WERI-Rb-1 (cell line): ENCODE measurements at places on chromosomes 1 and 21.

GRCh38 chr1:30088594-30088993 is 634.8 kb downstream of the MATN1 start:
- no peak for DNase-seq

DNA sequence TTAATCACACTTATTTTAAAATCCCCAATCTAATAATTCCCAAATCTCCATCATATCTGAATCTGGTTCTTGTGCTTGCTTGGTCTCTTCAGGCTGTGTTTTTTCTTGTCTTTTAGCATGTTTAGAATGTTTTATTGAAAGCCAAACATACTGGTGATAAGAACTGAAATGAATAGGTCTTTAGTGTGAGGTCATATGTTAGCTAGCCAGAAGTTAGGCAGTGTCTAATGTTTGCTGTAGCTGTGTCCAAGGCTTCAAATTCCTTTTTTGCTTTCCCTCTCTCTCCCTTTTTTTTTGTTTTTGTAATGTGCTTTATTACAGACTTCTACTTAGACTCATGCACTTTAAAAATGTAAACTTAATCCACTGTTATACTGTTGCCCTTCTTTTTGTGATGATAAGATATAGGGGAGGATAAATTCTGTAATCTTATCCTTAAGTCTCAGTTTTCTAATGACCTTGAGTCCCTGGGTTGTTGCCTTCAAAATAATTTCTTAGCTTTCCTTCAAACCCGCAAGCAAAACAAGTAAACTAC is 725.1 kb downstream of the BRINP3 start:
- DNase-seq: no peak

DNA sequence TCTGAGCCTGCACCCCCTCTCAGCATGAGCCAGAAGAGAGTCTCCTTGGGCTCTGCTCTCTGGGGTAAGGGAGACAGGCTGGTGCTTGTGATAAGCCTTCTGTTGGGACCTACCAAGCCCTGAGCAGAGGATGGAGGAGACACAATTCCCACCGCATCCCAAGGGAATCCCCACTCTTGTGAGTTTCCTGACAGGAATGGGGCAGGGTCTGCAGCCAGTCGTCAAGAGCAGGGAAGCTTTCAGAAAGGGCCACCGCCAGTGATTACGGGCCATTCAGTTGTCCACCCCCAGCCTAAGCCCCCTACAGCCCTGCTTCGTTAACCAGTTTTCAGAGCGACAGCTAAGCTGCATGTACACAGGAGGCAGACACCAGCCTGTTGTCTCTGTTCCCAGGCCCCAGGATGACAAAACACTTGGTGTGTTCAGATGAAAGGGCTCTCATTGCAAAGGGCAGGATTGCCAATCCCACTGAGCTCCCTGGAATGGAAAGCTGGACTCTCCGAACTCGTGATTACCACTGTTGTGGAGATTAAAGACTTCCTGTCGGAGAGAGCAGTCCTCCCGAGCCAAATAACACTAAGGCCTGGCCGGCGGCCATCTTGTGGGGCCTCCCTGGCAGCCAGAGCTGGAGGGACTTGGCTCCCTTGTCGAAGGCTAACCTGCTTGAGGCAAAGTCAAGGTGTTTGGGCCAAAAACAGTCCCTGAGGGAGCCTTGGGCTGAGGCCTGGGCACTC is 37.4 kb upstream of the SLC30A1 start:
- DNase-seq: no peak

DNA sequence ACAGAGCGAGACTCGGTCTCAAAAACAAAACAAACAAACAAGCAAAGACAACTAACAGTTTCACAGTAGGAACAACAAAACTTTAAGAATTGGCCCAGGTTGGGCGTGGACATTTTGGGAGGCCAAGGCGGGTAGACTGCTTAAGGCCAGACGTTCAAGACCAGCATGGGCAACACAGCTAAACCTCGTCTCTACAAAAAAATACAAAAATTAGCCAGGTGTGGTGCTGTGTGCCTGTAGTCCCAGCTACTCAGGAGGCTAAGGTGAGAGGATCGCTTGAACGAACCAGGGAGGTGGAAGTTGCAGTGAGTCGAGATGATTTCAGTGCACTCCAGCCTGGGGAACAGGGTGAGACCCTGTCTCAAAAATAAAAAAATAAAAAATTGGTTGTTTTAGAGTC is 13.5 kb downstream of the GTF2B start:
- DNase-seq: no peak

GRCh38 chr1:17890056-17890814 is 135.1 kb downstream of the ACTL8 start:
- DNase-seq: no peak

- DNase-seq: peak; percentile 69
Measured at GRCh38 chr1:18486195-18486594, 5.5 kb downstream of the KLHDC7A start.

GRCh38 chr1:23825762-23826522 is 713 bp upstream of the HMGCL start:
- DNase-seq: no peak

- no peak for DNase-seq
Measured at GRCh38 chr1:201630582-201630981, 91.7 kb downstream of the NAV1 start.

- no peak for DNase-seq
Measured at GRCh38 chr1:30751830-30752650, 5.5 kb downstream of the LAPTM5 start.

DNA sequence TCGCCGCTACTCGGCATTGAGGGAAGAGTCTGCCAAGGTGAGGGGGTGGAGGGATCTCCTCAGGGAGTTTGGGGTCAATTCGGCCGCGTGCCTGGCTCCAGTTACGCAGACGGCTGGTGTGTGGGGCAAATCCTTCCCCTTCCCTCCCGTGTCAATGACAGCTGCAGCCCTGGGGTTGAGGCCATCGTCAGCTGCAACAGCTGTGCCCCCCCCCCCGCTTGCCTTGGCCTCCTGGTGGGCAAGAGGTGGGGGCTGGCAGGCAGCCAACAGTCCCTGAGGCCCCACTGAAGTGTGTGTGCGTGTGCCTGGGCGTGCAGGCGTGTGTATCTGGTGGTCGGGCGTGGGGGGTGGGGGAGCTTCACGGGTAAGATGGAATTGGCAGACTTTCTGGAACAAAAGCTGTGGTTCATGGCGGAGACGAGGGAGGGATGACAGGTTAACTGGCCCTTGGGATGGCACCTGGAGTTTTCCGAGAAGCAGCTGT is 25.6 kb downstream of the PPFIA4 start:
- DNase-seq: peak; percentile 61

- no peak for DNase-seq
Measured at GRCh38 chr1:100747771-100748170, 28.2 kb downstream of the VCAM1 start.

- no peak for DNase-seq
Measured at GRCh38 chr1:161182214-161182613, 4.9 kb upstream of the B4GALT3 start.

DNA sequence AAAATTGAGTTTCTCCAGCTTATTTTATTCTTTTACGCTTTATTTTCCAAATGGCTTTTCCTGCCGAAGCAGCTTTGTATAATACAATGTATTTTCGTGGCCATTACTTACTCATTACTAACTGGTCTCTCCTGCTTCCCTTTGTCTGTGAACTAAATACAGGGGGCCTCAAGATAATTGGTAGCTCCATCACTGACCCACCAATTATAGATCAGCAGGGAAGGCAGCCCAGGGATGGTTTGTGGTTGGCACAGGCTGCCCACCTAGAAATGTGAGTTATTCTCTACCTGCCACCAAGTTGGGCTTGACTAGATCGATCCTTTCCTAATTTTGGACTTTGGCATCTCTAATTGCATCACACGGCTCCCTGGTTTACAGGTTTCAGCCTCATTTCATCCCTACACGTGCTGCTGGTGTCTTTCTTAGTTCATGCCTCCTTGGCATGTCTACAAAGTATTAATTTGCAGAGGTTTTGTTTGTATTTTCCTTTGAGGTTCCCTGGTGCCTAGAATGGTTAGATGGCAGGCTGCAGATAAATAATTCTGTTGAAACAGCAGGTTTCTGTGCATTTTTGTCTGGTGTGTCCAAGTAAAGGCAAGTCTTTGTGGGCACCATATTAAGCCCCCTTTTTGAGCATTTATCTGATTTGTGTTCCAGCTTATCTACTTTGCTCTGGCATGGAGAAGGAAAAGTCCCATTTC is 35.2 kb downstream of the PEX14 start:
- DNase-seq: no peak

GRCh38 chr1:89670711-89671110 is 37.8 kb downstream of the LRRC8C start:
- no peak for DNase-seq

GRCh38 chr1:111242805-111243523 is 15.5 kb downstream of the CHI3L2 start:
- no peak for DNase-seq

- DNase-seq: no peak
Measured at GRCh38 chr1:160236806-160237205, 25.5 kb downstream of the DCAF8 start.

DNA sequence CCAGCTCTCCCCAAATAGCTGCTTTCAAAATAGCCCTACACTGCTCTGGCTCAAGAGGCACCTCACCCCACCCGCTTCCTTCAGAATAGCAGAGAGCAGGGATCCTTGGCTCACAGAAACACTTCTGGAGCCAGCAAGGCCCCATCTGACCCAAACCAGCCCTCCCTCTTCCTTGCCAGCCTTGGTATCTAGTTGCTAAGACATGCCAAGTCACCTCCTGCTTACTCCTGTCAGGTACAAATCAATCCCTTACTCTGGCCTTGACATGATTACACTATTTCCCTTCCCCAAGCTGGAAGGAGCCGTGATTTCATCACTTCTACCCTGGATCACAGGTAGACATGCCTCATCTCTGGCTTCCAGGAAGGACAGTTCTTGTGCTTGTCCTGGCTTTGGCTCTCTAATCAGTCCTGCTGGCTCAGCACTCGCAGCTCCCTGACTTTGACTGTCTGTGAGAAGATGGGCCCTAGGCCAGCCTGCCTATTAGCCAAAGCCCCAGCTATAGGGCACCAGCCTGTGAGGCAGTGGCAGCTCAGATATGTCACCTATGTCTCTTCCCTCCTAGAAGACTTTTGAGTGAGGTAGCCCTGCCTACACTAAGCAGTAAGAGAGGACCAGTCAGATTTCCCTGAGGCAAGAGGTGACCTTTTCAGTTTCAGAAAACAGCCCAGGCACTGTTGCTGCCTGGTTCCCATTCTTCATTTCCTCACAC is 8.9 kb upstream of the MUTYH start:
- DNase-seq: no peak

- peak; percentile 58 for DNase-seq
Measured at GRCh38 chr1:234490793-234491479, 12.0 kb upstream of the TARBP1 start.

GRCh38 chr1:86380257-86380861 is 15.8 kb downstream of the ODF2L start:
- no peak for DNase-seq

- peak; percentile 99 for DNase-seq
Measured at GRCh38 chr1:155208541-155209311, at the start of gene MTX1. MTX1 (plus strand) TSS chr1:155208695; CDS start chr1:155208805, 110 bp downstream.

- DNase-seq: no peak
Measured at GRCh38 chr1:219952361-219952760, 24.0 kb upstream of the SLC30A10 start.

DNA sequence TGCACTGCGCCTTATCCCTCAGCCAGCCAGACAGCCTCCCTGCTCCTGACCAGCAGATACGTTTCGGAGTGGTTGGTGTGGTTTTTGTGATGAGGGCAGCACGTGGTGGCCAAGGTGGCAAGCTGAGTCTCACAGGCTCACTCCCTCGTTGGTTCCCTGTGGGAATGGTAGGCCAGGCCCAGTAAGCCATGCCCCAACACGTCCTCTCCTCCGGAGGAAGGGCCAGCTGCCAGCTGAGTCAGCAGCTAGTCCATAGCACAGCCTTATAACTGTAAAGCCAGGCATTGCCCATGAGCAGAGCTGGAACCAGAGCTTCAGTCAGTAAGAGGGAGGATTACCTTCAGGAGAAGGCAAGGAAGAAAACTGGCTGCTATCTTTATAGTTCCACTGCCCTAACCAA is 29.5 kb downstream of the SZRD1 start:
- DNase-seq: peak; percentile 44

- no peak for DNase-seq
Measured at GRCh38 chr1:218166268-218166945, 118.7 kb upstream of the RRP15 start.

DNA sequence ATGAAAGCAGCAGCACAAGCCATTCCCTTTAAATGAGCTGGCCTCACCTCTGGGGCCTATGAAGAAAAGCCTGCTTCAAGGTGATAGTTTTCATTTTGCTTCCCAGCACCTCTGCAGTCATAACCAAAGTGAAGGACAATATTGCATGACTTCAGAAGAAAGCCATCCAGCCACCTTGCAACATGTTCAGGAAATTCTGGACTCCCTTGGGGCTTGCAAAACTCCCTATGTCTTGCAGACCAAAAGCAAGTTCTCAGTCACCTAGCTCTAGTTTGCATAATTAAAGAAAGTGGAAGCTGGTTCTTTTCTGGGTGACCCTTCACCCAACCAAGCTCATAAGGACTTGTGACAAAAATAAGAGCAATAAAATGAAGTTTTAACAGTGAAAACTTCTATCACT is 87.6 kb downstream of the GFI1 start:
- DNase-seq: no peak

DNA sequence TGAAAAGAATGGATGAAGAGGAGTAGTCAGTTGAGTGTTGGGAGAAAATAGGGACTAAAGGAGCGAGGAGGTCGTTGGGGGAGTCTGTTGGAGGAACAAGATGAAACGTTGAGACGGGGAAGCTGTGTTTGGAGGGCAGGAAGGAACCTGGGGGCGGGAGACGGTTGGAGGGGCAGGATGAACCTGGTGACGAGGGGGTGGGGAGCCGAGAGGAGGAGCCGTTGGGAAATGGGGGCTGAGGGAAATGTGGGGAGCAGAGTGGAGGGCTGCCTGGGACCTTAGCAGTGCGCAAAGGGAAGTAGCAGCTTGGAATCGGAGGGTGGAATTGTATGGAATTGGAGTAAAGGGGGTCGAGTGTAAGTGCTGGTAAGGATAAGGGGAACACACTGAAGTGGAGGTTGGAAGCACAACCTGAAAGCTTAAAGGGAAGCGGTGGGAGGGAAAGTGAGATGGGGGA is 630 bp downstream of the MTF2 start:
- DNase-seq: peak; percentile 45

DNA sequence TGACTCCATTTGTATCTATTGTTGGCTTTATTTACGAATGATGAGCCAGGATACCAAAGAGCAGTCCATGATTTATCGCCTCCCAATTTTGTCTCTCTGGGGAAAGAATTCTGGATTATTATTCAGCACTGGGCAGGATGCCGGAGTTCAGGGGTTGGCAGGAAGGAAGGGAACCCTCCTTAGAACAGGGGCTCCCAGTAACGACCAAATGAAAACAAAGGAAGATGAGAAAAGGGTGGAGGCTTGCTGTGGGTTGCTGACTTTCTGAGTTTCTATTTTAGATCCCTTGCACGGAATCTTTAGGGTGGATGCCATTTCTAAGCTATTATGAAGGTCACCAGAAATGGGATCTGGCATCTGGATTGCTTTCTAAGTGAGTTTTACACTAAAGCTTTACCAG is 231.2 kb upstream of the LYPLAL1 start:
- no peak for DNase-seq
